Endothelial cell (in vitro differentiated cells): ENCODE measurements at places on chromosomes 5 and 9. TPM values are rescaled to one million over a fixed set of nuclear protein-coding genes. Genes with fewer than 3 reads are reported as not detected.

GABRA1 gene
- not detected for total RNA-seq

PCDHA5 gene
- 2.7 TPM for total RNA-seq

DNA sequence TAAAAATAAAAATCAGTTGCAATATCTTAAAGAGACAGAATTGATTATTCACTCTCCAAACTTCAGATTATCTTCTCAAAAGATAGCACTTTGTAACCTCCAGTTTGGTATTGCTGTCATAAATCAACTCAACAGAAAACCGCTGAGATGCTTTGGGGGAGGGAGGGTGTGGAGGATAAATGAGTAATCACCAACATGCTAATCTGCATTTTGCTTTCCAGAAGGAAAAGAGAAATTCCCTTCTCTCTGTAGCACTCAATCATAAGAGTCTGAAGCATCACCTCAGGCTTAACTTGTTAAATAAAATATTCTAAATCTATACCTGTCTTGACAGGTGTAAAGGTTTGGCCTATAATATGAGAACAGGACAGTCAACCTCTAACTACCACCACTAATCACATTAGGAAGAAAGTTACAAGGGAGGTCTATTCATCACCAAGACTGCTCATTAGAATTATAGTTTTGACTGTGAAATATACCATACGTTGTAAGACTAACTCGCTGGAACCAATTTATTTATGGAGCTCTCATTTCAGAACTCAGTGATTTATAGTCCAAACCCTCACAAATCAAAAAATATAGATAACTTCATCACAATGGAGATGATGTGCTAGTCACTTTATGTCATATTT lies 89.0 kb downstream of the PIK3R1 start:
- no peak for DNase-seq

DPYSL3 gene
- 27.6 TPM for total RNA-seq

- DNase-seq: no peak
Measured at GRCh38 chr9:36940500-36940853, 93.6 kb downstream of the PAX5 start.

C6 gene
- total RNA-seq: not detected

DNA sequence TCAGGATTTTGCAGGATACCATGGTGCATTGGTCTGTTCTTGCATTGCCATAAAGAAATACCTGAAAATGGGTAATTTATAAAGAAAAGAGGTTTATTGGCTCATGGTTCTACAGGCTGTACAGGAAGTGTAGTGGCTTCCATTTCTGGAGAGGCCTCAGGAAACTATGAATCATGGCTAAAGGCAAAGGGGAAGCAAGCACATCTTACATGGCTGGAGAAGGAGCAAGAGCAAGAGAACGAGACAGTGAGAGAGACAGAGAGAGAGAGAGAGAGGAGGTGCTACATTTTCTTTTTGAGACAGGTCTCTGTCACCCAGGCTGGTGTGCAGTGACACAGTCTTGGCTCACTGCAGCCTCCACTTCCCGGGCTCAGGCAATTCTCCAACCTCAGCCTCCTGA lies 43.9 kb downstream of the P4HA2 start:
- DNase-seq: no peak

GRCh38 chr5:15286650-15287049 lies 213.3 kb upstream of the FBXL7 start:
- DNase-seq: no peak

DNA sequence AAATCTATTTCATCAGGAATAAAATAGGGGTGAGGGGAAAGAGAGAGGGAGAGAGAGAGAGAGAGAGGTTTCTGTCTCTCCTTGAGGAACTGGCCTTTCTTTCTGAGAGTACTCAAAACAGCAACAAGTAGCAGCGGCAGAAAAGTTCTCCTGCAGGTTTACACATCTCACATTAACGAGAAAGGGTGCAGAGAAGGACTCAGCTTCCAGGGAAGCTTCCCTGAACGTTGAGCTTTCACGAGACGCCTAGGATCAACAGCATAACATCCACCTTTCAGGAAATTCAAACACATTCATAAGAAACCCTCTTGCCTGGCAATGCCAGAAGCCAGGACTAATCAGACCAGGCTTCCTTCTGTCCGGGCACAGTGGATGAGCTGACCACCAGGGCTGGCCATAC lies 162.9 kb downstream of the ZDHHC21 start:
- DNase-seq: no peak

GRCh38 chr5:142800776-142801494 lies 30.8 kb downstream of the ARHGAP26 start:
- DNase-seq: no peak
